ENCODE measurements at places on chromosomes 7 and 10. TPM values are rescaled to one million over a fixed set of nuclear protein-coding genes. Genes with fewer than 3 reads are reported as not detected.

STOX1 gene
- total RNA-seq = 1.1 TPM

RBP4 gene
- not detected for total RNA-seq

PDZD7 gene
- 0.65 TPM for total RNA-seq

SSMEM1 gene
- not detected for total RNA-seq

HOXA3 gene
- total RNA-seq = not detected

CDK14 gene
- total RNA-seq = not detected

FAM24B gene
- total RNA-seq = 12.1 TPM

ADIRF gene
- total RNA-seq = not detected

BAG3 gene
- total RNA-seq = 27.1 TPM

ERV3-1 gene
- total RNA-seq = 11.9 TPM

DNAH11 gene
- total RNA-seq = 0.77 TPM

FXYD4 gene
- not detected for total RNA-seq

IGF2BP3 gene
- total RNA-seq = 0.50 TPM

GALNT17 gene
- not detected for total RNA-seq

GRM8 gene
- total RNA-seq = not detected

CYP2E1 gene
- total RNA-seq = 0.79 TPM

RBM33 gene
- 84.8 TPM for total RNA-seq

FUOM gene
- total RNA-seq = 11.9 TPM

CDNF gene
- total RNA-seq = 0.67 TPM

FAM13C gene
- total RNA-seq = not detected

TTYH3 gene
- 19.7 TPM for total RNA-seq

SHLD2 gene
- 38.9 TPM for total RNA-seq
